Karpas-422 (cell line): ENCODE measurements at places on chromosomes 5 and 9. TPM values are rescaled to one million over a fixed set of nuclear protein-coding genes. Genes with fewer than 3 reads are reported as not detected.
A peak's percentile ranks its signal among the peaks of the same experiment; 100 is the strongest.

DNA sequence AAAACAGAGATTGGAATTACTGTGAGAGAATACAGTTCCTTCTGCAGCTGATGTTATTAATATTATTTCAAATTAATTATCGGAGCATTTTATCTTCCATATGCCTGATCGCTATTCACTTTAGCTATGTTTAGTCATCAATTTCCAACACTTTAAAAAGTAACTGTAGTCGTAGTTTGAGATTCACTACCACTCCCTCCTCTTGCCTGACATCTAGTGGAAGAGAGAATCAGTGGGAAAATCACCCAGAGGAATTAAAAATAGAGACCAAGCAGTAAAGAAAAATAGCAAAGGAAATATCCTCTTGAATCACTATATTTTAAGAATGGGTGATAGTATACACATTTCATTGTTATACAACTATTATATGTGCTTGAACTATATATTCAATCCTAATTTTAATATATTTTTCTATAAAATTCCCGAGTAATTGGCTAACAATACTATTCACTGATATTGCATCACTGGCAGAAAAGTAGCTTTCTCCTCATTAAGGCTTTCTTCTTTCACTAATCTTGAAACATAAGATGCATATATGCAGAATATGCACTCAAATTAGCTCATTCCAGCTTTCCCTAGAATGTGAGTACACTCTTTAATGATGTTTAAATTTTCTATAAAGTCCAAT lies 708.7 kb downstream of the CDH9 start:
- no peak for DNase-seq

GRCh38 chr9:89588271-89588879 lies 16.4 kb upstream of the GADD45G start:
- no peak for DNase-seq

GRCh38 chr5:128631771-128632170 lies 93.7 kb upstream of the FBN2 start:
- DNase-seq: no peak

- DNase-seq: no peak
Observed at GRCh38 chr9:83013867-83014605, 48.9 kb downstream of the RASEF start.

DNA sequence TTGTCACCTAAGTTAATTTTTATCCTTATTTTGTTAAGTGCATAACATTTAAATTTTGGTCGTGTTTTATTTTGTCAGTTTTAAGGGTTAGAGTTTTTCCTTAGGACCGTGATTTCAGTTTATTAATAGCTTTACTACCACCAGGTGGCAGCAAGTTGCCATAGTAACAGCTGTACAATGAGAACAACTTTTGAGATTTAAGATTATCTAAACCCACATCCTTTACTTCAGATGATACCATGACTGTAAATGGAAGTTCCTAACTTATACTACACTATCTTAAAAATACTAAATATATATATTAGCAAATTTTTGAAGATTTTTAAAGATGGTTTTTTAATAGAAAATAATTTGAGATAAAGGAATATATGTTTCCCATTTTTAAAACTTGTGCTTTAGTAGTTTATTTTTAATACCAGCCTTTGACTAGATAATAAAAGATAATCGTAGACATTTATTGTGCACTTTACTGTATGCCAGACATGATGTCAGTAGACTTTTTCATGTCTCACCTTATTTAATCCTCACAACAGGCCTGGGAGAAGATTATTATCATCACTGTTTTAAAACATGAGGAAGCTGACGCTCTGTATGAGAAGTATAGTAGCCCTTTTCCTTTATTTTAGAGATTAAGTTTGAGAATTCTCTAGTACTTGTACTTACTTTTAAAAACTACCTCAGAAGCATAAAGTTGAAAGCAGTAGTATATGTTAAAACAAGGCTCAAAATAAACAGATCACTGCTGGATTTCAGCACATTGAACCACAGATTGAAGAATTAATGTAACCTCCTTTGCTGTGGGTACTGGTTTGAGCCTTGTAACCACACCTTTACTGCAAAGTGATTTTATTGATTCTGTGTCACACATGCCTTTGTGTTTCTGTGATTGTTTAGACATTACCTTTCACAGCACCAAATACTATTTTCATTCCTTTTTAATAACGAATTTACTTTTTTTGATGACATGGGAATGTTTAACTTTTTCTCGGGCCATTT lies 27.5 kb downstream of the SREK1 start:
- DNase-seq: peak; percentile 80

- DNase-seq: no peak
Observed at GRCh38 chr5:9652295-9652694, 22.1 kb upstream of the TAS2R1 start.

DNA sequence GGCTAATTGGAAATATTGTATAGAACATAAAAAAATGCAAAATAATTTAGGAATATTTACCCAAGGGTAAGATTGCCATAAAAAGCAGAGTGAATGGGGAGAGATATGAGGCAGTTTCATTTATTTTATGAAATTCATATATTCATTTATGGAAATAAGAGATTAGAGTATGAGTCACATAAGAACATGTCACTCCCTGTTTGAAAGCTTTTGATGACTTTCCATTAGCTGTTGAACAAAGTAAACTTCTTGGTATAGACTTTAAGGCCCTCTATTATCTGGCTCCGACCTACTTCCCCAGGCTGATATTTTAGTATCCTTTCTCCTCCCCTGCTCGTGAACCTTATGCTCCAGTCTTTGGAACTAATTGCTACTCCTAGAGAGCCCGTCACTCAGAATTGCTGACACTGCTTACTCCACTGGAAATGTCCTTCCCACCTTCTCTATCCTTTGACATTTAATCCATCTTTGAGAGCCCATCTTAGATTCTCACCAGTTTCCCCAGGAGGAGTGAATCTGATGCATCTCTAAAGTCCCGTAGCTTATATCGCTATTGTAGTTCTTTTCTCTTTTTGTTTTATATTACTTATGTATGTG lies 8.9 kb upstream of the ACTBL2 start:
- DNase-seq: no peak

DNA sequence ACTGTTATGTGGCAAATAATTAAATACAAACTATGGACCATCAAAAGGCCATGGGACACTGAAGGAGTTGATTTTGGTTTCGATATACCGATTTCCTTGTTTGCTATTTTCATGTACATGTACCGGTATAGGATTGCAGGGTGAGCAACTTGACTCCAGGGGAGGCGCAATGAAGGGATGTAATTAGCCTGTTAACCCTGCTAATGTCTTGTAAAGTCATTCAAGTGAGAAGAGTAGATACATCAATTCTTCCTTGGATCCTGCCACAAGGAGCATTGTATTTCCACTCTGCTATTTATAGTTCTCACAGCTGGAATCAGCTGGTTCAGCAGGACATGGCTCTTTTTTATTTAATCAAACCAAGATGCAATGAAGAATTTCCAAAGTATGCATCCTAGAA lies 102.0 kb downstream of the STK32A start:
- no peak for DNase-seq

GRCh38 chr9:34984049-34984448 lies 5.5 kb upstream of the DNAJB5 start:
- DNase-seq: peak; percentile 69

DNA sequence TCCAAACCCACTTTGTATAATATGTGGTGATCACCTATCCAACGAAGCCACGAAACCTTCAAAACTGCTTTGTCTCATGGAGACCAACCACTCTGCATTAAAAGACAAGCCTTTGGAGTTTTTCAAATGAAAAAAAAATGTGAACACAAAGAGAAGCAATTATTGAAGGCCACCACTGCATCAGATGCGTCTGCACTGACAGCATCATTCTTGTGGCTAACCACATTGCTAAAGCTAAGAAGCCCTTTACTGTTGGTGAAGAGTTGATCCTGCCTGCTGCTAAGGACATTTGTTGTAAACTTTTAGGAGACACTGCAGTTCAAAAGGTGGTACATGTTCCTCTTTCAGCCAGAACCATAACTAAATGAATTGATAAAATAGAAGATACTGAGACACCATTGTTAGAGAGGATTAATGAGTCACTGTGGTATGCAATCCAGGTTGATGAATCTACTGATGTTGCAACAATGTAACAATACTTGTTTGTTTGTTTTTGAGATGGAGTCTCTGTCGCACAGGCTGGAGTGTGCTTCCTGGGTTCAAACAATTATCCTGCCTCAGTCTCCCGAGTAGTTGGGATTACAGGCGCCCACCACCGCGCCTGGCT lies 45.4 kb downstream of the TAF11L14 start:
- DNase-seq: no peak

DNA sequence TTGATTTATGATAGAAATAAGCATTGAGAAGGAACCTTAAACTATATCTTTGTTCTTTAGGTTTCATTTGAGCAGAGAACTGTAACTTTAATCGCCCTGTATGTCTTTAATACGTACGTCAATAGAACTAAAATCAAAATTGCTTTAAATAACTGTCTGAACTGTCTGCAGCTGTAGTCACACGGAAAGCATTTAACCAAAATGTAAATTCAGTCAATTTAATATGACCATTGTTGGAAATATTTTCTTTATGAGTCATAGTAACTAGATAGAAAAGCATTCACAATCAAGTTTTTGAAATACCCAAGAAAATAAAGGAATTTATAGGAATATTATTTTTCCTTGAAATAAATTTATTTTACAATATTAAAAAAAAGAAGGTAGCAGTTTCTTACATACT lies 157.1 kb upstream of the CDH6 start:
- DNase-seq: no peak

DNA sequence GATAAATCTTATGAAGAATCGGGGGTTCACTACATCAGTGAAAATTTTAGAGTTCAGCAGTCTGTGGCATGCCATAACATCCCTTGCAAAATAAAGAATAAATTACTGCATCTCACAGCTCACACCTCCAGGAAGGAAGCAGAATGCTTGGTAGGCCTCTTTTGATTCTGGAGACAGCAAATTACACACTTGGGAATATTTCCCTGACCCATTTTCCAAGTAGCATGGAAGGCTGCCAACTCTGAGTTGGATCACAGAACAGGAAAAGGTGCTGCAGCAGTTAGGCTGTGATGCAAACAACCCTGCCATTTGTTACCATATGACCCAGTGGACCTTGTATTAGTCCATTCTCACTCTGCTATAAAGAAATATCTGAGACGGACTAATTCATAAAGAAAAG lies 293.5 kb downstream of the ASTN2 start:
- no peak for DNase-seq

- DNase-seq: no peak
Observed at GRCh38 chr5:159322180-159322579, 8.1 kb downstream of the IL12B start.

DNA sequence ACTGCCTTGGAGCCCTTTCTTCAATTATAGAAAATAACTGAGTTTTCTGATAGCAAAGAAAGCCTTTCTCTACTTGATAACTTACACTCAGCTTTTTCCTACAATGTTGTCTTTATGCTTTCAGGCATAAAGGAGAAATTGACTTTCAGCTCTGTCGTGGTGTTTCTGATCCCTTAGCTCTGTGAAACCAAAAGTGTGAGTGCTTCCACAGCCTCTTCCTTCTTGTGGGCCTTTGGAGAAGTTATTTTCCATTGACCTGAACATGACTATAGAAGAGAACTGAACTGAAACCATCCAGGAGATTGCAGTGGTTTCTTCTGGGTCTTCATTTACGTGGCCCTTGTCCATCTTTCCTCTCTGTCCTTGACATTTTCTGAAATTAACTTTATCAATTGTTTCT lies 59.5 kb upstream of the EQTN start:
- DNase-seq: no peak

Gene NFIB
- total RNA-seq: 1.0 and 3.6 TPM in 2 replicates

Gene DNAH5
- not detected in 2 replicates for total RNA-seq
